Aorta (tissue), 5 donors: ENCODE measurements at places on chromosomes 13 and 19. TPM values are rescaled to one million over a fixed set of nuclear protein-coding genes. Genes with fewer than 3 reads are reported as not detected.

- DNase-seq, result no peak
Observed at GRCh38 chr13:76790526-76790925, 95.7 kb downstream of the KCTD12 start.

The CDX2 gene
- total RNA-seq, result not detected

The ILF3 gene
- total RNA-seq, result 168 TPM

The NKPD1 gene
- not detected for total RNA-seq

DNA sequence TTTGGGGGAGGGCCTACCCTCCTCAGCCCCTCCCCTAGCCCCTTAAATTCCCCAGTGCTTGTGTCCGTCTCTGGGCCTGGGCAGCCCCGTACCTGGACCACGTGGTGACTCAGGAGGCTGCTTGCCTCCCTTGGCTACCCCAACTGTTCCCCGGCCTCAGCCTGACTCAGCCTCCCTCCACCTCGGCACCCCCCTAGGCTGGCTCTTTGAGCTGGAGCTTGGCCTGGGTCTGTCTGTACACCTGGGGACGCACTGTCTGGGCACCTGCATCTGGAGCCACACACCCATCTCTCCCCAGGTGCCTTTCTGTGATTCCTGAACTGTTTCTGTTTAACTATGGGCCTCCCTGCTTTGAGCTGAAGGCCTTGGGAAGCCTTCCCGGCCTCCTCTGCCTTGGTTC, 1.8 kb upstream of the KLK14 start:
- no peak for DNase-seq

The OVOL3 gene
- not detected for total RNA-seq

The CEACAM16 gene
- total RNA-seq, result 0.36 TPM
